ENCODE measurements at places on chromosomes 6 and 20.

GRCh38 chr6:113824411-113824810 lies 32.7 kb upstream of the MARCKS start:
- DNase-seq, result no peak

GRCh38 chr6:31545291-31545690 lies 1.1 kb downstream of the ATP6V1G2 start:
- DNase-seq, result no peak

DNA sequence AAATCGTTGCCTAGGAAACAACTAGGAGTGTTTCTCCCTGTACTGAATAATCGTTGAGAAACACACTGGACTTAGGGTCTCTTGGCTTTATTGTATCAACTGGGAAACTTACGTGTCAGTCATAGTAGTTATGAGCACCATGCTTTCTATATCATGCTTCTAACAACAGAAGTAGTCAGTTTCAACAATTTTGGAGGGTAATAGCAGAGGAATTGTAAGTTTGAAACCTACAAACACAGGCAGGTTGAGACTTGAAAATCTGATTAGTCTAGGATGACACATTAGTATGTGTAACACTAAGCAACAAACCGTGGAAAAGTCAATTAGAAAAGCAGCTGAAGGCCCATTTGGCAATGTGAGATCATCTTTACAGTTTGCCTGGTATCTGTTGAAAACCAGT lies 43.9 kb upstream of the FABP7 start:
- DNase-seq, result no peak

GRCh38 chr6:16922282-16922681 lies 161.0 kb upstream of the ATXN1 start:
- no peak for DNase-seq

DNA sequence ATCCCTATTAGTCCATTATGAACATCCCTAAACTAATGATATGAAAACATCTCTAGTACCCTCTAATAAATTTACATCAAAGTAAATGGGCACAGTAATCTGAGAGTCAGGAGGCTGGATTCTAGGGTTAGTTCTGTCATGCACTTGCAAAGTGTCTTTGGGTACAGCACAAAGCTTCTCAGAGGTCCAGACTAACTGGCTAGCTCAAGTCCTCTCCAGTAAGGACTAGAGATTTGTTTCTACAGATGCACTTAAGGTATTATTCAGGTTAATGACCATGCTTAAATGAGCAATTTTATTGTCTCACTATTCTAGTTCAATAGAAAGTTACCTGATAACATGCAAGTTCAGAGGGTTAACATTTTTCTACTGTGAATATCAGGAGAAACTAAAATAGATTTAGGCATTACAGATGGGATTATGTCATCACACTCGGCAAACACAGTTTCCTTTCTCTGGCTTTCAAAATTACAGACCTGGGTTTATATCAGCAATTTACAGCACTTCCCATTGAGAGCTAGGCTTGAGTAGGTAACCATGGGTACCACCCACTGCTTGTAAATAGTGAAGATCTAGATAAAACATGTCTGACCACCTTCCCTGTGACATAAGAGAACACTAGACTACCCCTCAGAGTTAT lies 402.9 kb upstream of the RUNX2 start:
- DNase-seq, result no peak

GRCh38 chr6:12152023-12152970 lies 137.9 kb upstream of the EDN1 start:
- DNase-seq, result no peak

DNA sequence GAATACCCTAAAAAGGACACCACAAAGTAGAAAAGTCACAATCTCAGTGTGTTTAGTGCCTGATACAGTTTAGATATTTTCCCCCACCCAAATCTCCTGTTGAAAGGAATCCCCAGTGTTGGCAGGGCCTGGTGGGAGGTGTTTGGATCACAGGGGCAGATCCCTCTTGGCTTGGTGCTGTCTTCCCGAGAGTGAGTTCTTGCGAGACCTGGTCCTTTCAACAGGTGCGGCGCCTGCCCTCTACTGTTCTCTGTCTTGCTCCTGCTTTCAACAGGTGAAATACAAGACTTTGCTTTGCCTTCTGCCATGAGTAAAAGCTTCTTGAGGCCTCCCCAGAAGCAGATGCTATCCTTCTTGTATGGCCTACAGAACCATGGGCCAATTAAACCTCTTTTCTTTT lies 534.3 kb upstream of the NRSN1 start:
- no peak for DNase-seq

DNA sequence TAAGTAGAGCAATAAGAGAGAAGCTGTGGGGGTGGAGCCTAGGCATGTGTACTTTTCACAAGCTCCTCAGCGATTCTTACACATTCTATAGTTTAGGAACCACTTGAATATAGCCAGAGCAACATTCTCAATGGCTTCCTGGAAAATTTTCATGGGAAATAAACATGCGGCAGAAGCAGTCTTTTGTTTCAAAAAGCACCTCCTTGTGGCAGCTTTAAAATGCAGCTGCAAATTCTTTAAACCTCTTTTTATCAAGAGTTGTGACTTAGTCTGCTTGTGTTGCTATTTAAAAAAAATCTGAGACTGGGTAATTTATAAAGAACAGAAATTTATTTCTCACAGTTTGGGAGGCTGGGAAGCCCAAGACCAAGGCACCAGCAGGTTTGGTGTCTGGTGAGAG lies 23.8 kb downstream of the NKX2-2 start:
- no peak for DNase-seq

DNA sequence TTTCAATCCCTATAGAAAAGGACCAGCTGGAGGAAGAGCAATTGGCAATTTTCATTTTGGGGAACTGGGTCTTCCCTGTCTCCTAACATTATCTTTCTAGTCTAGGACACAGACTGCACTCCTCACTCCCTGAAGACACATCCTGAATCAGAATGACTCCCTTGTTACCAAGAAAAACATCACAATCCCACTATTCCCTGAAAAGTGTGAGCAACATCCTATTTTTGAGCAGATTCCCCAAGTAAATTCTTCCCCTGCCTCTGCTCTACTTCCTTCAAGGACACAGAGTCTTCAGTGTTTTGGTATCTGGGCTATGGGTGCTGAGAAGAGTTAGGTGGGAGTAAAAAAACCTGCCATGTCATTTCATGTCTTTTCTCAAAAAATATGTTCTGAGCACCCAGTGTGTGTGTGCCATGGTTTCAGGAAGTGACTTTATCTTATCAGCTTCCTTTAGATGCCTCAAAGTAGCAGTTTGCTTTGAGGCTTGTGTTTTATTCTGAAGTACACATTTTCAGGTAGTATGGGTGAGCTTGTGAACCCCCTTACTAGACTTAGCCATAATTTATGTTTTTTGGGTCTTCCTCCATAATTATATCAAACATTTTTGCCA lies 12.4 kb downstream of the LAMA4 start:
- no peak for DNase-seq

GRCh38 chr6:3731700-3732099 lies 19.8 kb downstream of the PXDC1 start:
- no peak for DNase-seq

DNA sequence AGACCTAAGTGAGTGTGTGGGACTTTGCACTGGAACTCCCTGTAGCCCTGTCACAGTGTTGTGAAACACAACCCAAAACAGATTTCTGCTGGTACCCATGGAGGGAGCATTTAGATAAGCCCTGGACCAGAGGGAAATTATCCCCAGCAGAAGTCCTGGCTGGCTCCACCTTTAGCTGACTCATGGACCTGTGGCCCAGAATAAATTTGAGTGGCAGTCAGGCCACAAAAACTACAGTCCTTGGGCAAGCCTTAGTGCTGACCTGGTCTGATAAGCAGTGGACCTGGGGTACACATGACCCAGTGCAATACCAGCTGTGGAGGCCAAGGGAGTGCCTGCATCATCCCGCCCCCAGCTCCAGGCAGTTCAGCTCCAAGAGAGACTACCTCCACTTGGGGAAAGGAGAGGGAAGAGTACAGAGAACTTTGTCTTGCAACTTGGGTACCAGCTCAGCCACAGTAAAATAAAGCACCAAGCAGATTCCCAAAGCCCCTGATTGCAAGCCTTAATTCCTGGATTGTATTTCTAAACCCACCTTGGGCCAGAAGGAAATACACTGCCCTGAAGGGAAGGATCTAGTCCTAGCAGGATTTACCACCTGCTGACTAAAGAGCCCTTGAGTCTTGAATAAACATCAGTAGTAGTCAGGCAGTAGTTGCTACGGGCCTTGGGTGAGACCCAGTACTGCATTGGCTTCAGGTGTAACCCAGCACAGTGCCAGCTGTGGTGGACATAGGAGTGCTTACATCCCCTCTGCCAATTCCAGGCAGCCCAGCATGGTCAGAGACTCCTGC lies 140.4 kb upstream of the COL21A1 start:
- DNase-seq, result no peak

- no peak for DNase-seq
Observed at GRCh38 chr6:14817074-14817473, 428.8 kb upstream of the JARID2 start.

- DNase-seq, result no peak
Observed at GRCh38 chr6:73388433-73388799, 6.2 kb upstream of the DDX43 start.

DNA sequence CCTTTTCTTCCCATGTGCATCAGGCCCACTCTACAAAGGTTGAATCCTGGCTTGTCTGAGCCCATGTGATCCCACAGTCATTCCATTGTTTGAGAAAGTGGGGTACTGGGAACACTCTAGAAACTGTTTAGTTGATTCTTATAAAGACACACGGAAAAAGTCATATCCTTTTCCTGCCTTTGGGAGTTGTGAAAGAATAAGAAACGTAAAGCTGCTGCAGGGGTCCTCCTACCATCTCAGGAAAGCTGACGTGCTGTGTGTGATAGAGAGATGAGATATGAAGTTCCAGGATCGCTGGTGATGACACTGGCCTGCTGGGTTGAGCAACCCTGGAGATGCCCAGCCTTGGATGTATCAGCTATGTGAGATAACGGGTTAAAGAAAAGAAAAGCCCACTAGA lies 21.3 kb upstream of the HLA-DRB5 start:
- no peak for DNase-seq

DNA sequence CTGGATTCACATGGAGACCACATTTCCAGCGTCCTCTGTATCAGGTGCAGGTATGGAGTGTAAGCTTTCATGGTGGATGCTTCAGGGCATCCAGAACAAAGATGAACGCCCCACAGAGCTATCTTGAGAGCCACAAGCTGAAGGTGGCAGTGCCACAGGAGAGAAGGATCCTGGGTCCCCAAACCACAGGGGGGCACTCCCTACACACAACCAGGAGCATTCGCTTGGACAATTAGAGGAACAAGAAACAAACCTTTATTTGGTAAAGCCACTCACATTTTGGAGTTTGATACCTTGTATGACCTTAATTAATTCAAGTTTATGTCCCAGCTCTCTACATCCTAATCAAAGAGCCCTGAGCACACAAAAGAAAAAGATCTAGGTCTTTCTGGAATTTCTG lies 406.3 kb downstream of the PREX1 start:
- no peak for DNase-seq

DNA sequence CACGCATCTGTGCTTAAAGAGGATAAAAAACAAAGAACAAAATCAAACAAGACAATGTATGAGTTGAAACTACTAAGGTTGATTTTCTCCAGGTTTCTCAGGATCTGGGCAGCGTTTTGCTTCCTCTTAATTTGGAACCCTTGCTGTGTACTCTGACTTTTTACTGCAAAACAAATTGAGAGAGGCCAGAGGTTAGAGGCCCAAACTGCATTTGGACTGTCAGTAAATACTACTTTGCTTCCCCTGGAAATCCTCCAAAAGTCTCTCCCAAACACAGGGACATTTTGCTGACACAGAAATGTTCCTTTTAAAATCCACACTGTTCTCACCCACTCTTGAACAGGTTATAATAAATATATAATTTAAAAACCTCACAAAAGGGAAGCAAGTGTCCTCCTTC lies 1.1 kb downstream of the ARG1 start:
- no peak for DNase-seq

Data from stimulated activated CD4-positive, alpha-beta T cell treated with anti-CD3 and anti-CD28 coated beads, Interleukin-1b, Interleukin-23, amount 100 ng/mL, for 24 hours (primary cell).